NCI-H187 treated with DMSO at 0.1 percent for 48 hours (cell line): ENCODE measurements at places on chromosomes 6 and 20.

GRCh38 chr6:105493736-105494135 is 90.9 kb upstream of the PREP start:
- DNase-seq = no peak

- no peak for DNase-seq
Measured at GRCh38 chr6:90436403-90436802, 139.8 kb upstream of the BACH2 start.

GRCh38 chr20:36183155-36183944 is 28.8 kb downstream of the EPB41L1 start:
- DNase-seq = no peak

DNA sequence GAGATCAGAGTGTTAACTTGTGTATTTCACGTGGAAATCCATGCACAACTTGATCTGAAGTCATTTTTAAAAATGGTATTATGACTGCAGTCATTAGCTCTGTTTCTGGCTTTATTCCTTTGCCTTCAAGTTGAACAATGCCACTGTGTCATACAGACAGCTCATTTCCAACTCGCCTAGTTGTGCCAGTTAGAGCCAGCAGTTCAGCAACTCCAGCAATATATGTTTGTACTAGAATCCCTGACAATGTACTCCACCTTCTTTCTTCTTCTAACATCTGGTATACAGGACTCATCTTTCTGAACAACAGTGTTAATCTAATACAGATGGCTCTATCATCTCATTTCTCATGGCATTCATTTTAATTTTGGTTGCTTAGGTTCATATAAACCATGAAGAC is 418.3 kb upstream of the POU3F2 start:
- DNase-seq = no peak

- DNase-seq = no peak
Measured at GRCh38 chr6:31270788-31271640, 878 bp downstream of the HLA-C start.

DNA sequence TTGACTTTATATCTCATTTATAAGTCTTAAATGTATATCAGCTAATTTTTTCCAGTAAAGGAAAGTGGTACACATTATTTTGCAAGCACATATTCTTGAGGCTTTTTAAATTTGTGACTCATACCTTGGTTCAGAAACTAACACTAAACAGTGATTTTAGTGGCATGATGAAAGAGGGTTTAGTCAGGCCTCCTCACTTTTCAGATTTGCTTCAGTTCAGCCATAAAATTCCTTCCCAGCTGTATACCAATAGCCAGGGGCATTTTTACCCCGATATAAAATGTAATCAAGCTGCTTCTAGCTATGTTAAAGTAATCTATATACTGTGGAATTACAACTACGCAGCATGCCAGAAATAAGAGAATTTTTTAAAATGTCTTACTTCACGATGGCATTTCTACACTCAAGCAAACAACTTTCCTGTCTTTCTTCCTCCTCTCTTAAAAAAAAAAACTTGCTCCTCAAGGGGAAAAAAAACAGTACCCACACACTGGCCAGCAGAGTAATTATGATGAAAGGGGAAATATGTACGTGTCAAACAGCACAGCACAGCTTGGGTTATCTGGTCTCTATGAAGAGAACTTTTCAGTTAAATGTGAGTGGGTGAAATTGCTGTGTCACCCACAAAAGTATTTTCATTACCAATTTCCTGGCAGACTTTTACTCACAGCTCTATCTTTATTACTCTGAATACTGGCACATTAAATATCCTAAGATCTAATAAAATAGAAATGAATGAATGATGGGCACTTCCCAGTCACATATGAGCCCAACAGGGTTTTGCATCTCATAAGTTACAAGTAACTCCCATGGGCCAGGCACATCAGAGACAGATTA is 244.8 kb upstream of the TENT5A start:
- DNase-seq = no peak

DNA sequence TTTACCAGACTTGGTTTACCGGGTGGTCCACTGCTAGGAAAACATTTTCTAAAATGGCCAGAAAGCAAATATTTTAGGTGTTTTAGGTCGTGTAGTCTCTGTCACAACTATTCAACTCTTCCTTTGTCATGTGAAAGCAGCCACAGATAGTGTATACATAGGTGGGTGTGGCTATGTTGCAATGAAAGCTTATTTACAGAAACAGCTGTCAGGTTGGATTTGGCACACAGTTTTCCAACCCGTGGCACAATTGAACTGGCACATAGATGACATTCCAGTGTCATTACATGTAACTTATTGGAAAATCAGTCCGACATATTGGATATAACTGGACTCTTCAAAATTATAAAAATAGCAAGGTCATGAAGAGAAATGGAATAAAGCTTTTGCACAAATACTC is 68.9 kb upstream of the KCNQ5 start:
- no peak for DNase-seq

DNA sequence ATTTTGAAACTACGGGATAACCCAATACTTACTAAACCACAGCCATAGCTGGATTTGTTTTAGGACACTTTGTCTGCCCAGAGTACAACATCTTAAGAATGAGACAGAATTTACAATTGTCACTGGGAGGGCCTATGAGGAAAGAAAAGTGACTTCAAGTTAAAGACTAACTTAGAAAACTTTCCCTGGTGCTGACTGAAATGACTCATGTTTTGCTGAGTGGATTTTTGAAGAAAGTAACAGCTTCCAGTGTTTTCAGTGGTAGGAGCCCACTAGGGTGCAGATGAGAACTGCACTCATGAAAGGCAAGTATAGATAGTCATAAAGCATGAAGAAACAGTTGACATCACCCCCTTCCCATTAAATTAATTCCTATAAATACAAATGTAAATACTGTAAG is 988.2 kb upstream of the MAP3K7 start:
- DNase-seq = no peak

GRCh38 chr6:34288581-34288980 is 39.8 kb upstream of the SMIM29 start:
- DNase-seq = no peak

DNA sequence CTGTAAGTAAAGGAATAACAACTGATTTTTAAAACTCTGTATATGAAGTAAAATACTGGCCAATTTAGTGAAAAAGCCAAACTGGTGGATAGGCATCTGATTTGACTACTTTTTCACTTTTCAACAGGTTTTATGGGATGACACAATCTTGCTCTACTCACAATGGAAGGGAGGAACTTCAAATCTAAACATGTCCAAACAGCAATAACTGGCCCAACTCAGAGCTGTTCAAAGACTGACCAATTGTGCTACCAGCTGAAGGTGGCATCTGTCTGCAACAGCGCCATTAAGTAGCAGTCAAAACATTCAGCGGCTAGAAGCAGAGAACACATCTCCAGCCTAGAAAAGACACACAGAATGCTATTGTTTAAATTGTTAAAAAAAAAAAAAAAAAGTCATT is 44.6 kb downstream of the SESN1 start:
- DNase-seq = no peak

DNA sequence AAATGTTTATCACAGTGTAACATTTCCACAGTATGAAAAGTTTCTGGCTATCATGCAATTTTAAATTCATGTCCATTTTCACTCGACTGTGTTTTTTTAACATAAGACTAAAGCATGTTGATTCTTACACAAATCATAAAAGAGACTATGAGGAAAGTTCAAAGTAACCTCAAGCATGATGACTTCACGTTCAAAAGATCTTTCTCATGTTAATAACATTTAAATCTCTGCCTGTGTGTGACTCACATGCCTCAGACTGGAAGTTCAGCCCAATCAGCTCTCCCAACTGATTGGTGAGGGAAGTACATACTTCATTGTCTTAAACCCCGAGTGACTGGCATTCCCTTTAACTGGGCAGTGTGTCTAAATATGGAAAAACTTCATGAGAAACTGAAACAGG is 37.4 kb downstream of the ATXN1 start:
- no peak for DNase-seq

DNA sequence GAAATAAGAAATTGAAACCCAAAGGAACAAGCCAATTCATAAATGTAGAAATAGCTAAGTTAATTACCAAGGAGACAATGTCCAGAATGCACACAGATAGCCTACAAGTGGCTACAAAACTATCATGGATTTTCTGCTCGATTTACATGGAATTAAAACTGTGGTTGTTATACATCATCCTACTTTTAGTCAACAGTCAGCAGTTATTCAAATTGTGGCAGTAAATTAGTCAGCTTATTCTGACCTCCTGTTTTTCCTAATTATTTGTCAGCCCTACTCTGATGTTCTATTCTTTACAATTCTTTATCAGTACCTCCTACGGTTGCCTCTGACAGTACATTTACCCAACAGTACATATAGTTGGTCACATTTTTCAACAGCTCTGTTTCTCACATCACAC is 29.6 kb downstream of the RBL1 start:
- no peak for DNase-seq

- no peak for DNase-seq
Measured at GRCh38 chr6:57302477-57302876, 15.0 kb upstream of the PRIM2 start.

DNA sequence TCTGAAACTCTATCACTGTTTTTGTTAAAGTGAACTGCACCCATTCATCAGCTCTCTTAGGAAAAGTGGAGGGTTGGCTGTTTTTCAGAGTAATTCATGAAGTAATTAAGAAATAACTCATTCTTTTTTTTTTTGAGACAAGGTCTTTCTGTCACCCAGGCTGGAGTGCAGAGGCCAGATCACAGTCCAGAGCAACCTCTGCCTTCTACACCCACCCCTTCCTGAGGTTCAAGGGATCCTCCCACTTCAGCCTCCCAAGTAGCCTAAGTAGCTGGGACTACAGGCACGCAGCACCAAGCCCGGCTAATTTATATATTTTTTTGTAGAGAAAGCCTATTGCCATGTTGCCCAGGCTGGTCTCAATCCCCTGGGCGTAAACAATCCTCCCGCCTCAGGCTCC is 2.6 kb downstream of the ZNFX1 start:
- no peak for DNase-seq

DNA sequence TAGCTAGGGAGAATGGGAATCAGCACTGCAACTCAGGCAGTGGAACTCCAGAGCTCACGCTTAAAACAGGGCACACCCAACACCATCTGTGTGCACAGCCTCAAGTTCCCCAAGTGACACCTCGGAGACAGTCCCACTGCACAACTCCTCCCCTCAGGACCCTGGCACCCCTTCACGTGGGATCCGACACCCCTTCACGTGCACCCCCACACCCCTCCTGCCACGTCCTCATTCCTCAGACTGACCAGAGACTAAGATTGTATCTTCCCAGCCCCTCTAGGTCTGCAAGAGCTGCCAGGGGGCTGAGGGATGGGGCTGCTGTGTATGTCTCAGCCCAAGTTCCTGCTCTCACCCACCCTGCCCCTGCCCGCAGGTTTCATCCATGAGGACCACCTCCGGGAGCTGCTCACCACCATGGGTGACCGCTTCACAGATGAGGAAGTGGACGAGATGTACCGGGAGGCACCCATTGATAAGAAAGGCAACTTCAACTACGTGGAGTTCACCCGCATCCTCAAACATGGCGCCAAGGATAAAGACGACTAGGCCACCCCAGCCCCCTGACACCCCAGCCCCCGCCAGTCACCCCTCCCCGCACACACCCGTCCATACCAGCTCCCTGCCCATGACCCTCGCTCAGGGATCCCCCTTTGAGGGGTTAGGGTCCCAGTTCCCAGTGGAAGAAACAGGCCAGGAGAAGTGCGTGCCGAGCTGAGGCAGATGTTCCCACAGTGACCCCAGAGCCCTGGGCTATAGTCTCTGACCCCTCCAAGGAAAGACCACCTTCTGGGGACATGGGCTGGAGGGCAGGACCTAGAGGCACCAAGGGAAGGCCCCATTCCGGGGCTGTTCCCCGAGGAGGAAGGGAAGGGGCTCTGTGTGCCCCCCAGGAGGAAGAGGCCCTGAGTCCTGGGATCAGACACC is 7.6 kb downstream of the MYL9 start:
- no peak for DNase-seq

- DNase-seq = no peak
Measured at GRCh38 chr6:36912586-36912985, 26.8 kb downstream of the C6orf89 start.

DNA sequence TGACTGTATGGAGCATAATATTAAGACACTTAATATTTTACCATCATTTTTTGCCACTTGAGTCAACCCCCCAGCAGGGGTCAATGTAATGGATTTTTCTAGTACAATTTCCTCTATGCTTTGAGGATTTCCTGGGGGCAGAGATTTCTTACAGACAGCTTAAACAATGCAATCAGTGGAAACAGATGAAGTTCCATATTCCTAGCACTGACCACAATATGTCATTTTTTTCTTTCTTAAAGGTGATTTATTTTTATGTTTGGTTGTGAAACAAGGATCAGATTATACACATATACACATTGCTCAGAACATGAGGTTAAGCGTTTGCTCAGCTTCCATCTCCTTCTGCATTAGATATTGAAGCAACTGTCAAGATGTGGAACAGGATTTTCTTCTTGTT is 82.0 kb upstream of the ID4 start:
- no peak for DNase-seq
